Stimulated activated CD4-positive, alpha-beta T cell treated with anti-CD3 and anti-CD28 coated beads, Interleukin-12 subunit alpha, Interleukin-12 subunit beta, amount 100 ng/mL, for 4 hours (primary cell): ENCODE measurements at places on chromosomes 6 and 20.

DNA sequence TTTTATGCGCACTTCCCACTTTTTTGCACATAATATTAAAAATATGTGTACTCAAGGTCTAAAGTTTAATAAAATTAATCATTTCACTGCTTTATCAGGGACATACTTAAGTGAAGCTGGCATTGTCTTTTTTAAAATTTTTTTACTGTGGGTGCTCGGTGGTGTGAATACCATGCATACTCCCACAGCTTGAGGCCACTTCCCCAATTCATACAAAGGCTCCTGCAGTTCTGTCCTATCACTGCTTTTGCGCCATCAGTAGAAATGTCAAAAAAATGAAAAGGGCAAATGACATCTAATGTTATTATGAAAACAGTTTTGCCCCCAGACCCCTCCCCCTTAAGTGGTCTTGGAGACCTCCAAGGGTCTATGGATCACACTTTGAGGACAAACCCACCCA lies 464.1 kb upstream of the ARID1B start:
- no peak for DNase-seq

- no peak for DNase-seq
These were observed 152.8 kb downstream of the SYCP2 start for GRCh38 chr20:59780494-59781185.

DNA sequence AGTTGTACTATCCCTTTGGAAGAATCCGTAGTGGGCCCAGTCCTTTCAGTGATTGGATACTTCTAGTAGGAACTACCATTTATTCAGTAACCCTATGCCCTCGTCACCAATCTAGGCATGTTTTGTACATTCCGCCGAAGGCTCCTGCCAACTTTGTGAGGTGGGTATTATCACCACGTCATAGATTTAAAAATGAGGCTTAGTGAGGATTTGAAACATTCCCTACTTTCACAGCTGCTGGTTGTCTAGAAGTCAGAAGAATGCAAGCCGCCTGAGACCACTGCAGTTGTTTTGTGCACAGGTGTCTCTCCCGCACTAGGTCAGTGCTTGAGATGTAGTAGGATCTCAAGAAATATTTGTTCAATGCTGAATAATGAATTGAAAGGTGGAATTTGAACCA lies 32.6 kb downstream of the ENPP1 start:
- no peak for DNase-seq

DNA sequence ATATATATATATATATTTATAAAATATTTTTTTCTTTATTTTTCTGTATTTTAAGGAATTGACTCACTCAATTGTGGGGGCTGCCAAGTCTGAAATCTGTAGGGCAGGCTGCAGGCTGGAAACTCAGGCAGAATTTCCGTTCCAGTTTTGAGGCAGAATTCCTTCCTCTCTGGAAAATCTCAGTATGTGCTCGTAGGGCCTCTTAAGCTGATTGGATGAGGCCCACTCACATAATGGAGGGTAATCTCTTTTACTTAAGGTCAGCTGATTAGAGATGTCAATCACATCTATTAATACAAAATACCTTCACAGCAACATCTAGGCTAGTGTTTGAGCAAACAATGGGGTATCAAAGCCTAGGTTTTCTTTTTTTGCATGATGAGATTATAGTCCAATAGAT lies 244.7 kb upstream of the RNF24 start:
- no peak for DNase-seq

DNA sequence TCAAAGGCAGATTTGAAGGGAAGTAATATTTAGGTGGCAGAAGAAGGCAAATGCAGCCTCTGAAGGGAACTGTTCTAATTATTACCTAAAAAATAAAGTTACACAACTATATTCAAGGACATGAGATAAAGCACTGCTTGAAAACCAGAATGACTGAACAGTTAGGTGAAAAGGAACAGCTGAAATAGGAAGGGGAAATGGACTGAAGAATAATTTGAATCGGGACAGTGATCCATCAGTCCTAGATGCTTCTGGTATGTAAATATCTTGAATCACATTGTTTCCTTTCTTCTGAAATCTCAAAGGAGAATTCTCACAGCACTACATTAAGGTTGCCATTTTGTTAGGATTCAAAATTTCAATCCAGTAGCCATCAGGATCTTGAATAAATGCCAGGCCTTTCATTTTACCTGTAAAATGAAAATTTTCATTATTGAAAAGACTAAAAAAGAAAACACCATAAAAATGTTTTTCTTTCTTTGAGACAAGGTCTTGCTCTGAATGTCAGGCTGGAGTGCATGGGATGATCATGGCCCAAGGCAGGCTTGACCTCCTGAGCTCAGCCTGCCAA lies 25.9 kb downstream of the GLO1 start:
- DNase-seq: no peak

- no peak for DNase-seq
These were observed 11.7 kb downstream of the TMEM244 start for GRCh38 chr6:129849456-129849855.

DNA sequence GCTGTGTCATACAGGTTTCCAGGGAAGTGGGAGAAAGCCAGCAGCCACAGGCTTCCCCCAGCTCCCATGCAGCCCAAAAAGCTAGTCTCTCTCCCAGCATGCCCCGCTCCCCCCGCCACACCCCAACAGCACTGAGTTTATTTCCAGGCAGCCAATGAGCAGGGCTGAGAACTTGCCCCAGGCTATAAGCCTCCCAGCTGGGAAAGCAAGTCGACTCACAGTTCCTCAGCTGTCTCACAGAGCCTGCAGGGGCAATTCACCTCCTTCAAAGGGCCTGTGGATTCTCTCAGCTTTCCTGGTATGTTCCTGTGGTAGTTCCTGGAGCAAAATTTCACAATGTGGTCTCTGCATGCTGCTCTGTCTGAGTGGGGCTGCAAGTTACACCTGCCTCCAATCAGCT lies 34.2 kb downstream of the PAX1 start:
- DNase-seq: no peak

DNA sequence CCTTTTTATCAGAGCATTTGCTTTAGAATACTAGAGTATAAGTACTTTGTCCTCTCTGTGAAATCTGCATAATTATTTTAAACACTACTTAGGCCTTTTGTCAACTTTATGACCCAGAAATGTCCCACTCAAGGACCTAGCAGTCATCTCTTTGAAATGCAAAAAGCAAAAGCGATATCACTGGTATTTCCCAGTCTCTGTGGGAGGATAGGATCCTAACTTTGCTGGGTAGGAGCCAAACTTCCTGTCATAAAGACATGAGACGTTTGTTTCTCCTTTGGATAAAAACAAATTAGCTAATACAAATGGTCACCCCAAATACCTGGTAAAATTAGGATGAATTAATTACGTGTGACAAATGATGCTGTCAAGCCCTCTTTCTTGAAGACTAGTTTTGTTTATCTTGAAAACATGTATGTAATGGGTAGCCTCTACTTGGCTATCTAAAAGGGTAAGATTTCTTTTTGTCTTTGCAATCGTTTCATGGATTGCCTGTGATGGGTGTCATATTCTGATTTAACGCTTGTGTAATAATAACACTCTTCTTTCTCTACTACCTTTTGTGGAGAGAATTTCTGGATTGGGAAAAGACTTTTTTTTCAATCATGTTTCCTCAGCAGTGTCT lies 36.2 kb downstream of the DCDC2 start:
- no peak for DNase-seq

DNA sequence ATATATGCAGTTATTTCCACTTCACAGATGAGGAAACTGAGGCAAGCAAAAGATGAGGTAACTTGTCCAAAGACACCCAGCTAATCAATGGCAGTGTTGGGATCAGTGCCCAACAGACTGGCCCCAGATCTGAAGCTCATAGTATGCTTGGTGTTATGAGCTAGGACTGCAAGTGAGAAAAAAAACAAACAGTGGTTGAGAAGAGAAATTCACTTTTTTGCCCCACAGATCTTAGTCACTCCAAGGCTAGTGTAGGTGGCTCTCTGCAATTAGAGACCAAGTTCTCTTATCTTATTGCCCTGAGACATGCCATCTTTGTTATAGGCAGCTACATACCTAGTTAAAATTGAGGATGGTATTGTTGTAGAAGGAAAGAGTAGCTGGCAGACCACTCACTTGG lies 16.3 kb downstream of the PLEKHG1 start:
- DNase-seq: no peak

DNA sequence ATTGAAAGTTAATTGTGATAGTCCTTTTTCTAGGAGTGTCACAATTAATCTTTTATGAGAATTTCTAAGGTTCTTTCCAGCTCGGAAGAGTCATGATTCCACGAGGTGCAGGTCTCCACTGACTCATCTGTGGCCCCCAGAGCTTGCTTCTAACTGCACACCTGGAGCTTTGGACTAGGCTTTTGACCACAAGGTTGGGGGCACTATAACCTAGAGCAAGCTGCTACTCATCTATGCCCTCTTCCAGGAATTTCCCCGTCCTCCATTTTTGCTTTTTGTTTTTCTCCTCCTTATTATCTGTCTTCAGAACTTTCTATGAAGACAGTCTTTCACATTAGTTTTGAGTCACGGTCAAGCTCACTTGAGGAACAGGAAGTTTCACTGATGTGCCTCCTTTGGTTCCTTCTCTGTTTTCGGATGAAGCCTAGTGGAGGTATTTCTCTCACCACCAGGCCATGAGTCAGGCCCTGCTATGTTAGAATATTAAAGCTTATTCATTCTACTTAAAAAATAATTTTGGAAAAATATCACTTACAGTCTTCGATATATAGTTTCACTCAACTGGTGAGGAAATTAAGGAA lies 119.2 kb upstream of the INSM1 start:
- DNase-seq: no peak

GRCh38 chr6:157281570-157281969 lies 41.7 kb downstream of the TMEM242 start:
- no peak for DNase-seq

DNA sequence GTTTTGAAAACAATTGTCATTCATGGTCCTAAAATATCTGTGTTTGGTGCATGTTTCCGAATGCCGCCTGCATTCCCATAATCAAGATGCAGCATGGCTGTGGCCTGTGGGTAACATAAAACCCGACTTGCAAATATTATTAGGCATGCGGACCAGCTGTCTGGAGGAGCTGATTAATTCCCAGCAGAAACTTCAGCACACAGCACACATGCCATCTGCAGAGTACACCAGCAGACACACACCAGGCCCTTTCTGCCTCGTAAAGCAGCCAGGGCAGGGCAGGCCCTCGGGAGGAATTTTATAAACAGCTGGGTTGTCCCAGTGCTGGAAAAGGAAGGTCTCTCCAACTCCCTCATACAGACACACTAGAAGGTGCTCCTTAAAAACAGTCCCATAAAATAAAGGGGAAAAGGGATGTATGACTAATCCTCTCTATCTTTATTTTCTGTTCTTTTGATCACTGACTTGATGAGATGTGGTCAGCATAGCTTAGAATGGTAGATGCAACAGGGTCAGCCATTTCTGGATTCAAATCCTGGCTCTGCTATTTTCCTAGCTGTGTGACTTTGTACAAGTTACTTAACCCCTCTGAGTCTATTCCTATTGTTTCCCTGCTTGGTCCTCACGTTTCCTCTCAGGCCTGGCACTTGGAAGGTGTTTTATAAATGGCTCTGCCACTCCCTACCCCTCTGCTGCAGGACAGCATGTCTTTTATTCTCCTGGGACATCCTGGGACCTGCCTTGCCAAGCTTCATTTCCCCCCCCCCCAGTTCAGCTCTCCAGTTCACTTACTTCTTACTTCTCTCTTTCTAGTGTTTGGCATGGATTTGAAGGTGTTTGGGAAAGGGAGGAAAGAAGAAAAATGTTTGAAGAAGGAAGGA lies 85.9 kb upstream of the TRAF3IP2 start:
- DNase-seq: no peak

DNA sequence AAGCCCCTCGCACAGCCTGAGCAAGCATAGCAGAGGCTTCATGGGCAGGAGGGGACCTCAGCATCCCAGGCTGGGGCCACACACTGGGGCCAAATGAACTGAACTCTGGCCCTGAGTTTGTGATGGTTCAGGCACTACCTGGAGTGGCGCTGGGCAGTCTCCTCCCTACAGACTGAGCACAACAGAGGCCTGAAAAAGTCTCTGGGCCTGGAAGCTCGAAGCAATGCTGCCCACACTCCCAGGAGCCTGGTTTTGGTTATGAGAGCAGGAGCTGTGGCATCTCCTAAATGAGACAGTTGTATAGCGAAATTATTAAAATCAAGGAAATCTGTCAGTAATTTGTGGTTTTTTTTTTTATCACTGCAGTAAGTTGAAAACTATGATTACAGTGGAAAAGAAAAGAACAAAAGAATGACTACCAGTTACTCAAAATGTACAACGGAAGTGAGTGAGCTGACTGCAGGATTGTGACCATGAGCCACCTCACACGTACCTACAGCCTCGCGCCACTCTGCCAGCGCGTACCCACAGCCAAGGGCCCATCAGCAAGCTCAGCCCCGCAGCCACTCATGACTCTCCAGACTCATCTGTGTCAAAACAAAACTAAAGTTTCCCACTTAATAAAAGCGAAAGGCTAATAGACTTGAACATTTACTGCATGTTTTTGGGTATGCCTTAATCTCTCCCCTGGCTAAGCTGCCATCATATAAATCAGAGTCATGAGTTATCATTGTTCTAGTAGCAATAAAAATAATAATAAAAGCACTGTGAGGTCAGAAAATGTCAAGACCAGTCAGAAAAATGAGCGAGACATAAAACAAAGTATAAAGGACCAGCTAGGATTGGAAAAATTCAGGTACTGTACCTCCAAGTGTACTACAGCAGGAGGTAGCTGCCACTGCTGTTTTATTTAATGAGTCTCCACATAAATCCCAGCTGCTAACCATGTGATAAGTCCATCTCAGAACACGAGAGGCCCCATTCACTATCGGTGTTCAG lies 177.0 kb downstream of the FOXC1 start:
- DNase-seq: peak; percentile 10

DNA sequence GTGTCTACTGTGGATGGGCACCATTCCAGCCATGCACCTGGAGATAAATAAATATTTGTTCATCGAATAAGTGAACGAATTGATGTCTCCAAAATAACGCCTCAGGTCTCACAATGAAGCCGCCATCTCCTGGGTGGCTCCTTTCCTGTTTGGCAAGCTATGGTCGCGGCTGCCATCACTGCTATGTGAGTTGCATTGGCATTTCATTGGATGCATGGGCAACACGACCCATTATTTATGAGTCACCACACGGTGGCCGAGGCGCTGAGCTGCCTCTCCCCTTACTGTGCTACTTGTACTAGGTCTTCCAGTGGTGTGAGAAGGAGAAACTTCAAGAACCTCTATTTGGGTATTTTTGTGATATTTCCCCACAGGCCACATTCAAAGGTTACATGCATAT lies 21.3 kb upstream of the PDE10A start:
- DNase-seq: no peak

DNA sequence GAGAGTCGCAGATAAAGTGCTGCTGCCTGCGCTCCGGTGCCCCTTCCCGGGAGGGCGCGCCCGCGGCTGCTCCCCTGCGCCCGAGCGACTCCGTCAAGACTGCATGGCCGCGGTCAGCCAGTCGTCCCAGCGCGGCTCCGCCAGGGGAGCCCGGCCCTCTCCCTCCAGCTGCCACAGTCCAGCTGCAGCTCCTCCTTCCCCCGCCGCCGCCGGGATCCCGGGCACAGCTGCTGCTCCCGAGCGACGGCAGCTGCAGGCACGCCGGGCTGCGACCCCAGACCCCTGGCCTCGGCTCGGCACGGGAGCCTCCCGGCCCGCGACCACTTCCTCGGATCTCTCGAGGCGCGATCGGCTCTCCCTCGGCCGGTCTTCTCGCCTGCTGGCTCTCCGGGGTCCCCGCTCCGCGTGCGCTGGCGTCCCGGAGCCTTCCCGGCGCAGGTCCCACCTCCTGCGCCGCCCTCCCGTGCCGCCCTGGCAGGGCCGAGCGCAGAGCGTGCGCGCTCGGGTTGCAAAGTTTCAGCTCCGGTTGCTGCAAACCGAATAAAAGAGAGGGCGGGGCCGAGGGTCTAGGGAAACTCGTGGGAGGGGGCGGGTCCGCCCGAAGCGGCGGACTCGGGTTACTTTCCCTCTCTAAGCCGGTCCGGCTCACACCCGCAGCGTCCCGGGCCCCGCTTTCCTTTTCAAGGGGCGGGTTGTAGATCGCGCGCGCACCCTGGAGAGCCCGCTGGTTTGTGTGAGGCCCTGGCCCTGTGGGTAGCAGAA lies at the start of gene CNKSR3:
CNKSR3 (minus strand) TSS at position 542 of the 762 bp plus-strand sequence. CDS start 571 bp downstream, outside the sequence.
- DNase-seq: peak; percentile 25
